ENCODE measurements at places on chromosomes 1 and 21.

DNA sequence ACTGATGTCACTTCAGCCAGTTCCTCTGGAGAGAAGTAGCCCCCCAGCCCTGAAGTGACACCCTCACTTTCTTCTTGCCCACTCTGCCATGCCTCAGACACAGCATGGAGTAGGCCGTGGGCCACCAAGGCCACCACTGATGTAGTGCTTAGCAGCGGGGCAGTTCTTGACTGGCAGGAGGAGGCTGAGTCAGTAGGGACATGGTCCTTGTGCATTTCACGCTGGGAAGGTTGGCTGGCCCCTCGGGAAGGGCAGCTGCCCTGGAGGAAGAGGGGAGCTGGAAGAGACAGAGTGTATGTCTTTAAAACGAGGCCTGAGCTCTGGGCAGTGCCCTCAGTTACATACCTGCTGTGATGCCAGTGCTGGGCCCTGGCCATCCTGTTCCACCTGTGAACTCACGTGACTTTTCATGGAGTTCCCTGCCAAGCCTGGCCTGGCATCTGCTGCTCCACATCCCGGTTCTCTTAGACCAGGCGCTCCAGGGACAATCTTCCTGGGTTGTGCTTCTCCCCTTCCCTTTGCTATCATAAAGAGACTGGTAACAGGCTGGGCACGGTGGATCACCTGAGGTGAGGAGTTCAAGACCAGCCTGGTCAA lies 158.6 kb upstream of the TMEM51 start:
- no peak for DNase-seq

DNA sequence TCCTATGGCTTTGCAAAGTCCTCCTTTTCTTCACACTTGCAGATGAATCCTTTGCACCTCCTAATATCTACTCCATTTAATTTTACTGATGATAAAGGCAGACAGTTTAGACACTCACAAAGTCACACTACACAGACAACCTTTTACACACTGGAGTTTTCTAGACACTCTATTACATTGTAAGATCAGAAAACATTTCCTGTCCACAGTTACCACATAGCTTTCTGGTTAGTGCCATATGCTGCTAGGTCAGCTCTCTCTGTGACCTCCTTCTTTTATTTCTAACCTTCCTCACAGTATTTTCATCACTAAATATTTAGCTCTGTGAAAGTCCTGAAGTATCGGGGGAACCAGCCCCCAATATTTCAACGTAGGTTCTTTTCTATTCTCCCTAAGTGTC lies 5.1 kb downstream of the SH2D1B start:
- no peak for DNase-seq

GRCh38 chr1:54488779-54489626 lies 59.0 kb upstream of the ACOT11 start:
- DNase-seq: peak; percentile 72

GRCh38 chr1:39845569-39846566 lies 37.4 kb downstream of the TRIT1 start:
- DNase-seq: peak; percentile 93
